ENCODE measurements at places on chromosomes 4 and X.

GRCh38 chr4:186653969-186654368 is 69.7 kb downstream of the FAT1 start:
- DNase-seq, result no peak

DNA sequence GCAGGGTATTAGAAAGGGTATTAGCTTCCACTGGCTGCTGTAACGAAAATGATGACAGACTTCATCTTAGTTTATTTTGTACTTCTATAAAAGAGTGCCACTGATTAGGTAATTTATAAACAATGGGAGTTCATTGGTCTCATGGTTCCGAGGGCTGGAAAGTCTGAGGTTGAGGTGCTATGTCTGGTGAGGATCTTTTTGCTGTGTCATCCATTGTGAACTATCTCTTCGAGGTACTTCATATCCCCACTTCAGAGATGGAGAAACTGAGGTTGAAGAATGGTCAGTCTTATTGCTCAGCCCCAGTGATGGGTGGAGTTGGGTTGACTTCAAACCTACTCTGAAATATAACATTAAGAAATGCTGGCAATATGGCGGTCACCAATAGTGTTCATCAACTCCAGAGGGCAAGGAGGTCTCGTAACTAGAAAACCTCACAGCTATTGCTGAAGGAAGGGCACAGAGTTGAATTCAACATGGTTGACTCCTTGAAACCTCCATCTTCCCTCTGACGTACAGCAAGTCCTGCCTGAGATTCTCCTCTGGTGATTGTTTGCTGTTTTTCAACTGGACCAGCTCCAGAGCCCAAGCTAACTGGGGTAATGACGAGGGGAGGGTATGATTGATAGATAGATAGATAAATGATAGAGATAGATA is 53.6 kb upstream of the SHOX start:
- no peak for DNase-seq

- DNase-seq, result peak; percentile 15
Measured at GRCh38 chr4:137861682-137862081, 329.4 kb upstream of the PCDH18 start.

DNA sequence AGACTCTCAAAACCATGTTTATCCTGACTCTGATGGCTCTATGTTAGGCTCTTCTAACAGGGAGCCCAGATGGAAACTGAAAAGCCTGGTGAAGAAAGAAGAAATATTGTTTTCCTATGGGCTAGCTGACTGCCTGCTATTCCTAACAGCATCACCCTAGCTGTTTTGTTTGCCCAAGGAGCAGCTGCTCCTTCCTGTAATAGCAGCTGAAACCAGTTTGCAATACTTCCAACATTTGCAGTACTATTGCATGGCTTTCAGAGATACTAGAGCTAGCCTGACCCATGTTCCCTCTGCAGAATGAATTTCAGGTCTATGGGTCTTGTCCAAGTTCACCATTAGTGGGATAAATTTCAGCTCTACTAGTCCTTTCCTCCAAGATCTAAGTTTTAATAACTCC is 495.2 kb downstream of the INPP4B start:
- DNase-seq, result no peak

- DNase-seq, result no peak
Measured at GRCh38 chr4:174549721-174550120, 27.4 kb upstream of the HPGD start.

DNA sequence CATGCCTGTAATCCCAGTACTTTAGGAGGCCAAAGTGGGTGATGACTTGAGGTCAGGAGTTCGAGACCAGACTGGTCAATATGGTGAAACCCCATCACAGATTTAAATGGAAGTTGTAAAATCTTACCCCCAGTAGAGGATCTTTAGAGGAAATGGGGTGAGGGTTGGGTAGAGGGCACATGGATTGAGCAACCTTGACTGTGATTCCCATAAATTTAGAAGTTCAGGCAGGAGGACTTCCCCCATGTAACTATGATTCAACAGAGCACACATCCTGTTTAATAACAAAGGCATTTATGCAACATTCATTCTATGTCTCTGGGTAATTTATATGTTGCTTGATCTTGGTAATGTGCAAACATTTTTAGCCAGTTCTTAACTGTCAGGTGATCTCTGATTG is 143.1 kb downstream of the RBM47 start:
- peak; percentile 50 for DNase-seq

GRCh38 chrX:17725181-17725580 is 12.1 kb upstream of the SCML1 start:
- no peak for DNase-seq

DNA sequence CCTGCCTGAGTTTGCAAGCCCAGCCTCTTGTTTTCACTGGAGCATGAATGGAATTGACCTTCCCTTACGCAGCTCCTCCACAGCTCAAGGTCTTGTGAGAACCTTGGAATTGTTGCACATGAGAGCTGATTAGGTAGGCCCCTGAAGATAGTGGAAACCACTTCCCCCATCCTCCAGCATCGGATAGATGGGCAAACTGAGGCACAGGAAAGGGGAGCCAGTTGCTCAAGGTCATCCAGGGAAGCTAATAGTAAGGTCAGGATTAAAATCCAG is 27.2 kb downstream of the PJA1 start:
- no peak for DNase-seq

GRCh38 chr4:145056325-145057130 is 41.5 kb downstream of the ANAPC10 start:
- DNase-seq, result no peak

DNA sequence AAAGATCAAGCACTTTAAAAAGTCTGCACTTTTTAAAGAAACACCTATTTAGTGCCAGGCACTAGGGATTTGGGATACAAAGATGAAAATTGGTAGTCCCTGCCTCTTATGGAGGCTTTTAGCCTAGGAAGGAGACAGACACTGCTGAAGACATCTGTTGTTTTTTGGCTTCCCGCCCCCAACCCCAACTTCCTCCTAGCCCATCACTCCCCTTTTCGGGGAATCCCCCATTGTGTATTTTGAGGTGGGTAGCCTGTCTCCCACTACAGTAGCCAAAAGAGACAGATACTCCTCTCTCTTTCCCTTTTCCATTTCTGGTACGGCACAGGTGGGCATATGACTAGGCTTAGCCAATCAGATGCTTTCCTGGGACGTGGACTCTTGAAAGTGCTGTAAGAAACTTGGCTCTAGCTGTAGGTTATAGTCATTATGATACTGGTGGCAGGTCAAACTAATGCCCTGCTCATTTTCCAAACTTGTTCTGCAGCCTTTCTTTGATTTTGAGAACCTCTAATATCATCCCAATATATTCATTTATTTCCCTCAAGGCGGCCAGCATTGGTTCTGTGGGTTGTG is 194.6 kb upstream of the RBPJ start:
- no peak for DNase-seq

- DNase-seq, result peak; percentile 56
Measured at GRCh38 chrX:74383611-74384010, 37.7 kb upstream of the SLC16A2 start.
